ENCODE measurements at places on chromosomes 2 and 18. TPM values are rescaled to one million over a fixed set of nuclear protein-coding genes. Genes with fewer than 3 reads are reported as not detected.

CRACDL gene
- 4.5 TPM for polyA plus RNA-seq

TUBA3E gene
- not detected for polyA plus RNA-seq

DNA sequence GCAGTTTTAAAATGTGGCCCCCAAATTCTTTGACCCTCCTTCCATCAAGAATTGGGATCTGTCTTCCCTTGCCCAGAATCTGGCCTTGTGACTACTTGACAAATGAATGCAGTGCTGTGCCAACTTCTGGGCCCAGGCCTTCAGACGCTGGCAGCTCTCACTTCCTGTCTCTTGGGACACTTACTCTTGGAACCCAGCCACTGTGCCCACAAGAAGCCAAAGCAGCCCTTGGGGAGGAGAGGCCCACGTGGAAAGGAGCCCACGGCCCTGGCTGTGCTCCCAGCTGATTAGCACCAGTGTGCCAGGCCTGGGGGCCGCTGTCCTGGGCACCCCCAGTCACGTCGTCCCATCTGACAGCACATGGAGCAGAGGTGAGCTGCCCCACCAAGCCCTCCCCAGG is 56.6 kb downstream of the RPL37A start:
- no peak overlapping the region for H3K27ac ChIP-seq
- H3K36me3 ChIP-seq: no peaks in the 10 kb centered on the region
- H3K4me3 ChIP-seq: no peak overlapping the region
- H3K4me1 ChIP-seq: peaks cover 5% of the 10 kb centered on the region
- no peaks in the 10 kb centered on the region for H3K27me3 ChIP-seq
- DNase-seq: no peak

GRCh38 chr2:228318218-228318617 is 136.7 kb upstream of the SPHKAP start:
- DNase-seq: peak; percentile 19
- no peak overlapping the region for H3K4me3 ChIP-seq
- H3K27ac ChIP-seq: no peak overlapping the region
- H3K4me1 ChIP-seq: no peaks in the 10 kb centered on the region

- H3K36me3 ChIP-seq: no peaks in the 10 kb centered on the region
- H3K4me3 ChIP-seq: peak overlapping the region; percentile 84
- H3K27me3 ChIP-seq: no peaks in the 10 kb centered on the region
- peak overlapping the region; percentile 93 for H3K27ac ChIP-seq
Measured at GRCh38 chr2:175167076-175167791, 769 bp downstream of the ATF2 start.

- H3K27me3 ChIP-seq: no peaks in the 10 kb centered on the region
- no peak for DNase-seq
- no peaks in the 10 kb centered on the region for H3K36me3 ChIP-seq
- no peaks in the 10 kb centered on the region for H3K4me1 ChIP-seq
- H3K27ac ChIP-seq: no peak overlapping the region
Measured at GRCh38 chr18:37712776-37713175, 147.2 kb upstream of the CELF4 start.

All from left lung (tissue), 14 donors.